ENCODE measurements at places on chromosomes 7 and 10.
A peak's percentile ranks its signal among the peaks of the same experiment; 100 is the strongest.

GRCh38 chr7:44431091-44431608, 59.3 kb downstream of the NUDCD3 start:
- no peak for DNase-seq

DNA sequence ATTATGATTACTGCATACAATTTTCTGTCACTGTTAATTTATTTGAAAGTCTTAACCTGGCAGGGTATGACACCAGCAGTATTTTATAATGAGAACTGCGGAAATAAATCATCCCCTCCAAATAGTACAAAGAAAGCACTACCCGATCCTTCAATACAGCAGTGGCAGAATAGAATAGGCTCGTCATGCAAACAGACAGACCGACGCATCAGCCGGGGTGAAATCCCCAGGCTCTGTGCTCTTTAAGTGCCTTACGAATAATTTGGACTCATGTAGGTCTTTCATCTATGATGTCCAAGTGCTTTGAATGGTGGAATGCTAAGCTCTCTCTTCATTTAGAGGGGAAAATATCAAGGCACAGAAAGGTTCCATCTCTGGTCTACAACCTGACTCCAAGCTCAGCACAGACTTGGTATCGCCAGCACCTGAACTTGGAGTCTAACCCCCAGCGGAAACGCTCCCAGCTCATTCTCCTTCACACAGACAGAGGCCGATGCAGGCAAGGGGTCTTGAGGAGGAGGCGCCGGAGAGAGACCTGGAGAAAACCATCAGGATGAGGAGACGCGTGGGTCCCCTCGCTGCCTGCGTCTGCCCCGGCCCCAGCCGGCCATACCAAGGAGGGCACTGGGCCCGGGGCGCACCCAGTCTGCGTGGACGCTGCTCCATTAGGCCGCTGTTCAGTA, 568.1 kb upstream of the MKI67 start:
- no peak for DNase-seq

DNA sequence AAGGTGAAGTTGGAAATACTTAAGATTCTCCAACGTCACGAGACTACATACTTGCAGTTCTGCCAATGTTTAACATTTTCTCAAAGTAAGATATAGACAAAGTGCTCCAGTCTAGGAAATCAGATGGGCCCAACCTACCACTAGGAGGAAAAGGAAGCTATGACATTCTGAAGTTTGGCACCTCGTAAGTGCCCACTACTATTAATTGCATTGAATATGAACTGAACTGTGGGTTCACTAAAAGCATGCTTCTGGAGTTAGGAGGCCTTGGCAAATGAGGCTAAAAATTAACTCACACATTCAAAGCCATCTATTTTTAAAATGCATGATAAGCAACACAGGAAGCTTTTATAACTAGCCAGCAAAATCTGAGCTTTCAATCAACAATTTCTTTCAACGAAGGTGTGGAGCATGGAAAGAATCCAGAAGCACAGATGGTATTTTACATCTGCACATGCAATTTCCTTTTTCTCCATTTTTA, 149.7 kb downstream of the LRRTM3 start:
- no peak for DNase-seq

DNA sequence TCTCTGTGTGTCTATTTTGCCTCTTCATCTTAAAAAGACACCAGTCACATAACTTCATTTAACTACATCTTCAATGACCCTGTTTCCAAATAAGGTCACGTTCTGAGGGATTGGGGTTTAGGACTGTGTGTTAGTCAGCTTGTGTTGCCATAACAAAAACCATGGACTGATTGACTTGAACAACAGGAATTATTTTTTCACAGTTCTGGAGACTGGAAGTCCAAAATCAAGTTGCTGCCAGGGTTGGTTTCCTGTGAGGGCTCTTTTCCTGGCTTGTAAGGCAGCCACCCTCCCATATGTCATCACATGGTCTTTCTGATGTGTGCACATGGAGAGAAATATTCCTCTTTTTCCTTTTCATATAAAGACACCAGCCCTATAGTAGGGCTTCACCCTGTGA, 55.3 kb downstream of the REEP3 start:
- DNase-seq, result no peak

DNA sequence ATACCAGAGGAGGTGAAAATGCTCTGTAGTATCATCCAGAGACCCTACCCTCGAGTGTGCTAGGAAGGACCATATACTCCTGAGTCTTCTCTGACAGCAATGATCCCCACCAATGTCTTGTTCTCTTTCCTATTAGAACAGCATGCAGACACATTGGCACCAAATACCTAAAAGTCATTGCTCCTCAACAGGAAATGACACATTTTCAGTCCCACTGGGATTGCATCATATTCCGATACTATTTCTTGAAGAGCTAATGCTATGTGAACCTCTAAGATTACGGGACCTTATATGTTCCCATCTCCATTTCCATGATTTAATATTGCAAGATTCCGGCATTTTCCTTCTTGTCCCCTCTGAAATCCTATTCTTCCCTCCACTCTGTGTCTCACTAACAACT, 177.4 kb downstream of the NRP1 start:
- no peak for DNase-seq

DNA sequence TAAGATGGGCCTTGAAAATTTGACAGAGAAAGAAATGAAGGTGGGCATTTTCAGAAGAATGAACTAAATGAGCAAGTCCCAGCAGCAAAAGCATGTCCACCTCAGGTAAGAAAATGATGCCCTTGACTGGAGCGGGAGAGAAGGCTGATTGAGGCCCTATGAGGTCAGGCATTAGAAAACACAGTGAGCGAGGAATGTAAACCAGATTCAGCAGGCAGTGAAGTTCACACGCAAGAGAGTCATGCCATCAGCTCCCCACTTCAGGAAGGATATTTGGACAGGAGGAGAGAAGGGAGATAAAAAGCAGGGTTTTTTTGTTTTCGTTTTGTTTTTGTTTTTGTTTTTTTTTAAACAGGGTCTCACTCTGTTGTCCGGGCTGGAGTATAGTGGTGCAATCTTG, 166.4 kb downstream of the PPP1R17 start:
- no peak for DNase-seq

- DNase-seq, result no peak
Measured at GRCh38 chr10:92575961-92576360, 2.1 kb upstream of the IDE start.

DNA sequence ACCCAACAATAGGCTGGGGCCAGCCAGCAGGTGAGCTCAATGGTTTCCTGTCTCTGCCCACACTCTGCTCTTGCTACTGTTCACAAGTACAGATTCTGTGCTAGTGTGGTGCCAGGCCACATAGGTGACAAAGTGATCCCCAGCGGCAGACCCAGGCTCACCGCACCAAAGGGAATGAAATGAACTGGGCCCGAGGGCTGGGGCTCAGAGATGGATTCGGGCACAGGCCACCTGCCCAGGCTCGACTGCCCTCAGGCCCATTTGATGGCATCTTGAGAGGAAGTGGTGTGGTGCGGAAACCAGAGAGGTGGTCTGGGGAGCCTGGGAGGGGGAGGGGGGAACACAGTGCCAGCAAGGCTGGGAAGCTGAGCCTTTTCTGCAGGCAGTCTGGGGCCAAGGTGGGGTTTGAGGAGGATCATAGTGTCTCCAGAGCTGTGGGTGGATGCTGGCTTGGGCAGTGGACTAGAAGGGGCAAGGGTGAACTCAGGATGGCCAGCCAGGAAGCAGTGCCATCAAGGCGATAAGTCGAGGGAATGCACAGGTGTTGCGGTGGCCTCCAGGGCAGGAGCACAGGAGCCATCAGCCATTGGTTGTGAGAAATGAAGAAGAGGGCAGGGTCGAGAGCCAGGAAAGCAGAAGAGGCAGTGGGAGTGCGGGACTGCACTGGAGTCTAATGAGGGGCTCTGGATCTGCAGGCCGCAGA, 85.2 kb downstream of the ARHGAP22 start:
- no peak for DNase-seq

GRCh38 chr7:131555552-131556052, 826 bp downstream of the PODXL start:
- DNase-seq, result no peak

- no peak for DNase-seq
Measured at GRCh38 chr7:156496363-156496769, 144.2 kb upstream of the RNF32 start.

- no peak for DNase-seq
Measured at GRCh38 chr7:27121684-27122076, 8.9 kb downstream of the HOXA4 start.

GRCh38 chr10:119306514-119306951, 99.2 kb downstream of the GRK5 start:
- no peak for DNase-seq

GRCh38 chr10:9901971-9902370, 1115.7 kb upstream of the CELF2 start:
- DNase-seq, result no peak

GRCh38 chr10:13707156-13707881, 120.6 kb downstream of the PRPF18 start:
- peak; percentile 85 for DNase-seq

- DNase-seq, result no peak
Measured at GRCh38 chr10:88592381-88592780, 5.8 kb downstream of the LIPJ start.

DNA sequence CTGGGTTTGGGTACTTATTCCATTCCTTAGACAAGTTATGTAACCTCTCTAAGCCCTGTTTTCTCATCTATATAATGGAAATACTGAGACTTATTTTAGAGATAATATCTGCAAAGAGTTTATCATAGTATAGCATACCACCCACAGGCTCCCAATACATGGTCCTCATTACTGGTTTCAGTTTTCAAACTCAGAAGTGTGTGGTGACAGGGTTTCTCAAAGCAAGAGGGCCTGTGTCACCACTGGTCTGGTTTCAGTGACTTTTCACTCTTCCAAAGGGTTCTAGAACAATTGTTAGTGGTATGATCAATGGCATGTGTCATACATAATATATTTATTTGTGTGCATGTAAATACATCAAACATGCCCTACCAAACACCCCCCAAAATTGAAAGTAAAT, 89.2 kb upstream of the BMPER start:
- DNase-seq, result no peak

DNA sequence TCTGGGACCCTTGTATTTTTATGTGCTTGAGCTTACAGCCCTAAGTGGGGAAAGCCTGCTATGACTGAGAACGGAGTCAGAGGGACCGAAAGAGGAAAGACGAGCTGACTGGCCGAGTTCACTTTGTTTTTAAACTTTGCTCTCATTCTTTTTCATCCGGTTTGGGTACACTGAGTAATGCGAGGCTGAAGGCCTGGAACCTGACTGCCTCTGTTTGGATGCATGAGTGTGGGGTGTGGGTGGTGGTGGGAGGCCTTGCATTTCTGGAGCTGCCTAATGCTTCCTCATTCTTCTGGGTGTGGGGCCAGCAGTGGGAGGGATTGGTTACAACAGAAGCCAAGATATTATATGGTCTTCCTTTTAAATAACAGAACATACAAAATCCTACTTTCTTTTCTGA, 155.5 kb downstream of the BUB3 start:
- no peak for DNase-seq

GRCh38 chr10:20890491-20891337, 6.4 kb downstream of the NEBL start:
- DNase-seq, result no peak

- DNase-seq, result no peak
Measured at GRCh38 chr10:73183667-73184281, 15.9 kb downstream of the FAM149B1 start.

Data from tibial artery (tissue), 4 donors.